NCI-H774 (cell line): ENCODE measurements at places on chromosomes 1 and 21.

DNA sequence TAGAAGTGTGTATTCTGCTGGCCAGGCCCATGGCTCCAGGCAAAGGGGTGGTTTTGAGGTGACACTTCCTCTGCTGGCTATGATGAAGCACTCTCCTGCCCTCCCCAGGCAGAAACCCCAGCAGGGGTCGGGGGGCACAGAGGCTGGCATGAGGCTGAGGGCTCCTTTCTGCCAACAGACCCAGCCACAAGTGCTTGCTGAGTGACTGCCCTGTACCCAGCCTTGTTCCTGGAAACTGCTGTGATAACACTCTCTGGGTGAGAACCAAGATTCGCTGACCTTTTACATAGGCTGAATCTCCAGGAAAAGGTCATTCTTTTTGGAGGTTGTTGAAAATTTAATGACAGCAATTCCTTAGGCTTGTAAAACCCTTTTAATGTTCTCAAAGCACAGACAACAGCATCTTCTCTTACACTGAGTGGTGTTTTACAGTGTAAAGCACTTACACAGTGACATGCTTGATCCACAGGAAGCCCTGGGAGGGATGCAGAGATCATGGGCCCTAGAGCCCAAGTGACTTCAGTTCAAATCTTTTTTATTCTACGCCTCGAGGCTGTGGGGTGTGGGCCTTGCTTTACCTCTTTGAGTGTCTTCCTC lies 155.5 kb upstream of the FGGY start:
- DNase-seq: no peak

GRCh38 chr1:160539990-160540858 lies 17.2 kb upstream of the SLAMF6 start:
- DNase-seq: no peak

DNA sequence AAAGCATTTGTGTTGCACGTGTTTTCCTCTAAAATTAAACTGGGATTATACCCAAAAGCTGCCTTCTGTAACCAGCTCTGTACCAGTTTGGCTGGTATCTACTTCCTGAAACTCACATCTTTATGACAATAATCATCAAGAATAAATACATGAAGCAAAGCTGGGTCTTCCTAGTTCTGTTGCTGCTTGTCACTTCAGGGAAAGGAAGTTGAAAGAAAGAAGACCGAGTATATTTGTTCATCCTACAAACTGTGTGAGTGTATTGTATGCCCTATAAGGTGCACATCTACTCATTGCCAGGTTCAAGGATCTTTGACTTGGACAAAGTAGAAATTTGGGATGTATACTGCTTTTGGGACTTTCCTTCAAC lies 29.1 kb upstream of the IFNGR2 start:
- DNase-seq: no peak

GRCh38 chr21:37503848-37504467 lies 137.4 kb downstream of the DYRK1A start:
- no peak for DNase-seq

- peak; percentile 14 for DNase-seq
These were observed 248.3 kb upstream of the CAMK1G start for GRCh38 chr1:209335178-209335577.

DNA sequence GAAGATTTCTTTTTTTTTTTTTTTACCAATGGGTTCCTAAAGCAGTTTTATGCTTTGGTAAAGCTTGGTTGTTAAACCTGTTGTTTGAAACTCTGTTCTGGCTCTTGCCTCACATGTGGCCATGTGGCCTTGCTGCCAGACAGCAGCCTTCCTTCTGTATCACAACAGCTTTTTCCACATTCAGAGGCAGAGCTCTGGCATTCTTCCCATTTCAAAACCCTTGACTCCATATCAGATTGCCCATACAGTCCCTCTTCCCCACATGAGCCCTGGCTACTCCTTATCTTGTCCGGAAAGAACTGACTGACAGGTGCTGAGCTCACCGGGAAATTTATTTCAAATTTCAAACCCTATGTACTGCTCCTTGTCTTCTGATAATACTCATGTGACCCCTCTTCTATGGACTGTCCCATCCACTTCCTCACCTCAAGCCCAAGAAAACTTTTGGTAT lies 38.5 kb upstream of the LAX1 start:
- DNase-seq: no peak

GRCh38 chr1:53050310-53050709 lies 11.7 kb upstream of the PODN start:
- no peak for DNase-seq

DNA sequence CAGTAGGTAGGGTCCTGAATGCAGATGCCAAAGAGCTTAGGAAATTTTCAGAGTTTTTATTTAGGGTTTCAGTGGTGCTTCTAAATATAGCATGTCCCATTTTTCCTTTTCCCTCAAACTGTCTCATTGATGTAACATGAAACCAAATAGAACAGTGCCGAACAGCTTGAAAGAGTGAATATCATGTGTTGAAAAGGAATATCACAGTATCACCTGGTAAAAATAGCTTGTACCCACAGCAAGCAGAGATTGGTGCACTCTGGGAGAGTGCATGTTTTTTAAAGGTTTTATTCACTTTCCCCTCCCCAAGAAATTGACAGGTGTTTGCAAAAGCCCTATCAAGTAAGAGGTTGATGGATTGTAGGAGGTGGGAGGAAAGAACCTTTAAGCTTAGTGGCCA lies 41.9 kb upstream of the ELAVL4 start:
- no peak for DNase-seq

GRCh38 chr1:12138196-12139168 lies 28.3 kb upstream of the TNFRSF1B start:
- no peak for DNase-seq

DNA sequence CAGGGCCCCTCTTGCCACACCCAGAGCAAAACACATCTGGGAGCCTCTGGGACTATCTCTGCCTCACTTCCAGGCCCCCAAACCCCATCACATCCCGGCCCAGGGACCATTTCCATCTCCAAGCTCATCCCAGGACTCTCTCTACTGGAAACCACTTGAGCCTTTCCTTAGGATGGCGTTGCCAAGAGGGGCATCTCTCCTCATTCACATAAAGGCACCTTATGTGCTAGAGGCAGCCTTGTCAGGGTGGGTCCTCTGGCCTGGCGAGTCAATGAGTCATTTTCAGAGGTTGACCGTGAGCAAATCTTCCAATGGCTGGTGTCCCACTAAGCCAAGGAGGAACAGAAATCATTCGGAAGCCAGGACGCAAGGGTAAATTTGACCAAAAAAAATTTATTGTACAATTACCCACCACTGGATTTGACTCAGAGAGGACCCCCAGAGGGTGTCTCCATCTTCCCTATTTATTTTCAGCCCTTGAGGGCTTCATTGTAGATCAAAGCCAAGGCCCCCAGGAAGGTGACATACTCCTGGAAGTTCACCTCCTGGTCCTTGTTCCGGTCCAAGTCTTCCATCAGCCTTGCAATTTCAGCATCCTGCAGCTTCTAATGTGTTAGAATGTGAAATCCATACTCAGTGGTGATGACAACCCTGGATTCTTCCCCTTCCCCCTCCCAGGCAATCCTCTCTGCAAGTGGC lies 1.4 kb downstream of the S100A6 start:
- no peak for DNase-seq

DNA sequence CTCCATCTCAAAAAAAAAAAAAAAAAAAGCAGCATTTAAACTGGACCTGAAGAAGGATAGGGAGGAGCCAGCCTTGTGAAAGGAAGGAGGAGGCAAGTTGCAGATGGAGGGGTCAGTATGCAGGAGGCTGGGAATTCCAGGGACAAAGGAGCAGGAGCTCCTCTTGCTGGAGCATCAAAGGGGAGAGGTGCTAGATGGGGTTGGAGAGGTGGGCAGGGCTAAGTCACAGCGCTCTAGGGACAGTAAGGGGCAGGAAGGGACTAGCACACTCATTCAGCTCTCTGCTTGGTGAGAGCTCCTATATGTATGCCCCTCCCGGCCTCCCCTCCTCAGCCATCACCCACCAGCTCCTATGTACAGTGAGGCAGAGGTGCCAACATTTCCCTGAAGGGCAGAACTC lies 26.8 kb downstream of the MAP7D1 start:
- DNase-seq: no peak

DNA sequence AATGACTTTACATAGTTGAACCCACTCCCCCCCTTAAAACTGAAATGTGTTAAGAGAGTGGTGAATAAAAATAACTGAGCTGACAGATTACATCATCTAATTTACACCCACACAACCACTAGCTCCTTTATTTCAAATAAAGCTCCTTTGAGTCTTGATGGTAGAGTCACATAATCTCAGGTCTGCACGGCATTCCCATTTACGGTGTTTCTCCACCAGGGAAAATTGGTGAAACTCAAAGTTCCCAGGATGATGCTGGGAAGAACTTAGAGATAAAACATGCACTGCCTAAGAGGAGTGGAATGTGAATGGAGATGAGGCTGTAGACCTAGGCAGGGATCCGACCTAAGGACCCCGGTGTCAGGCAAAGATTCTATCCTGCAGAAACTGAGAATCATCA lies 727.8 kb upstream of the ADAMTS5 start:
- DNase-seq: no peak

- DNase-seq: no peak
These were observed 397.6 kb downstream of the PLA2G4A start for GRCh38 chr1:187226396-187226795.

GRCh38 chr1:61572046-61572445 lies 152.9 kb downstream of the TM2D1 start:
- no peak for DNase-seq

GRCh38 chr21:36926989-36927718 lies 39.3 kb downstream of the HLCS start:
- peak; percentile 48 for DNase-seq

DNA sequence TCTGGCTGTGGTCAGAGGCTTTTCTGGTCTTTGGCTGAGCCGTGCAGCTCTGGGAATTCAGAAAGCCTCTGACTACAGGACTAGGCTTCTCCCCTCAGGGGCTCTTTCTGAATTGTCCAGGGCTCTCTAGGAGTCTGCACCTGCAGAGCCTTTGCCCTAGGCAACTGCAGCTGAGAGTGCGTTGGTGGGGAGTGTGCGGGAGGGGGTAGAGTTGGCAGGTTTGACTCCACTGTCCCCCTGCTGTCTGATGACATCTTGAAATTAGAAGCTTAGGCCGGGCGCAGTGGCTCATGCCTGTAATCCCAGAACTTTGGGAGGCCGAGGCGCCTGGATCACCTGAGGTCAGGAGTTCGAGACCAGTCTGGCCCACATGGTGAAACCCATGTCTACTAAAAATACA lies 32.9 kb downstream of the KIAA1614 start:
- DNase-seq: no peak

DNA sequence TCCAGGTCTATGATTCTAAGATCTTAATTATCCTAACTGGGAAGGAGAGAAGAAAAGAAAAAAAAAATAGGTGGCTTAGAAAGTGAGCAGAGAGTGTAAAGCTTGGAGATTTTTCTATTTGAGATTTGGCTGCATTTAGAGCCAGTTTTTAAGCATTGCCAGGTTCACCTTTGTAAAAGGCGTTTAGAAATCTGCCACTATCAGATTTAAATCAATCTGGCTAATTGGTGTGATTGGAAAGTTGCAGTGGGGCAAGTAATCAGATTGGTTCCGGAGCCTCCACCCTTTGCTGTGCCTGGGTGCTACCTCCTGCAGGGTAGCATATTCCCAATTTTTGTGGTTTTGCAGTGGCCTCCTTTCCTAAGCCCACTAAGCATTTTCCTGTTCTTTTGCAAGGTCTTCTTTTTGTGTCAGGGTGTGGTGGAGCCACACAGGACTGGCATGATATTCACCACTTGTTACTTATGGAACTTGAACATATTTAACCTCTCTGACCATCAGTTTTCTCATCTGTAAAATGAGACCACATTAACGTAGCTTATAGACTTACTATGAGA lies 48.5 kb upstream of the PPP2R5A start:
- DNase-seq: no peak

- no peak for DNase-seq
These were observed 79.4 kb downstream of the PAX7 start for GRCh38 chr1:18710002-18710401.

DNA sequence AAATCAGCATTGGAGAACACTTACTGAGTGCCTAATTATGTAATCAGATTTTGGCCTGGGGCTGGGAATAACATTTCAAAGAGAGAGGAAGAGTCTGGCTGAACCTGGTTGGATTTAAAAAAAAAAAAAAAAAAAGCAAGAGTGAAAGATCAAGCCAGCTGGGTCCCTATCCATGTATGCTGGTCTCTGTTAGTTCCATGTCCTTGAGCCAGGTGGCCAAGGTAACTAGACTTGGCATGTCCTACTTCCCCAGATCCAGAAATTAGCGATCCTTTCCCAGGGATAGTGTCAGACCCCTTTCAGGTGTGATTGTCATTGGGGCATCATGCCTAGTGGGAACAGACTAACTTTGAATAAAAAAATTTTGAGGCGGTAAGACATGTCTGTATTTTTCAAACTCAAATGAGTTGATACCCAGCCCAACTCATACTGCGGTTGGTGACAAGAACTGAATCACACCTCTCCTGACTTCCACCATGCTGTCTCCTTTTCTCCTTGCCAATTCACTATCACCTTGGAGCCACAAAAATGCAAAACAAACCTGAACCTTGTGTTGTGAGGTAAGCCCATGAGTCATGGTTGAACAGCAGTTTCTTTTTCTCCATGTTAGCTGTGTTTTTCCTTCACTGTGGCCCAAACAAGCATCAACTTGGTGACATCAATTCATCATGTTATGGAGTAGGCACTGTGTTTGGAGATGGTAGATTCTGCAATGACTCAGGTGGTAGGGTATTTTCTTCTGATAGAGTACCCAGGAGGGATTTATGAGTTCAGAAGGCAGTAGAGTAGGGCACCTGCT lies 24.5 kb upstream of the PPP2R5A start:
- DNase-seq: no peak

DNA sequence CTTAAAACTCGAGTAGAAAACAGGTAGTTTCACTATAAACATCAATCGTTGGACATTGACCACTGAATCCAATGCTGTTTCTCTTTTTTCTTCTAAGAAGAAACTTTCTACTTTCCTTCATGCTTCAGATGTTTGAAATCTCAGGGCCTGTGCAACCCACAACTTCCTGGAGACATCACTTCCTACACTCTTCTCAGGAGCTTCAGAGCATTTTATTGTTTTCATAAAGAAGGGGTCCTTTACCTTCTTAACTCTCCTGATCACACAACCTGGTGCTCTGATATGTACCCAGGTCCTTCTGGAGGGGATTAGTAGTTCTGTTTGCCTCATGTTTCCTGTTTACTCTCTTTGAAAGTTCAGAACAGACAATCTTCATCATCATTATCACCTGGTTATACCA lies 113.0 kb upstream of the VAV3 start:
- DNase-seq: no peak

- DNase-seq: no peak
These were observed 29.7 kb downstream of the CTH start for GRCh38 chr1:70440642-70441391.

DNA sequence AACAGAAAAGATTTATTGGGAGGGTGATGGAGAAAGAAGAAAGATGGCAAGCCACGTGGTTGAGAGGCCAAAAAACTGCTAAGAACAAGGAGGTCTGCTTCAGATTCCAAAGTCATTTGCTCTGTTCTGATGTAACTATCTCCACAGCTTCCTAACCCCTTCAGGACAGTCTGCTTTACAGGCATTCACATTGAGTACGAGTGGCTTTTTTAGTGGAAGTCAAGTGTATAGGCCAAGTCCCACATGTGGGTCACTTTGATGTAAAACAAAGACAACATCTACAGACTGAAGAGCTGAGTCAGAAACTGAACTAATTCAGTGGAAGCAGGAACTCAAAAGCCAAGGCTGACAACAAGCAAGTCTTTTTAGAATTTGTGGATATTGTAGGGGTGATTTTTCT lies 128.7 kb upstream of the F3 start:
- no peak for DNase-seq
